ENCODE measurements at places on chromosomes 5 and 9. TPM values are rescaled to one million over a fixed set of nuclear protein-coding genes. Genes with fewer than 3 reads are reported as not detected.

Gene SLC34A3
- total RNA-seq, result not detected

Gene SAPCD2
- total RNA-seq, result 3.4 TPM

Gene TAF11L5
- total RNA-seq, result not detected

Gene PTGES
- 0.83 TPM for total RNA-seq

Gene IL13
- not detected for total RNA-seq

Gene TOR4A
- 1.2 TPM for total RNA-seq

Gene WDR38
- total RNA-seq, result not detected

Gene HARS1
- total RNA-seq, result 69.0 TPM

Measured in osteocyte (in vitro differentiated cells).